Stimulated activated naive CD8-positive, alpha-beta T cell treated with anti-CD3 and anti-CD28 coated beads, Interleukin-15, Interleukin-2, amounts not matched to agents 100 U/mL and 50 U/mL, for 24 hours (primary cell): ENCODE measurements at places on chromosomes 7 and 10.

DNA sequence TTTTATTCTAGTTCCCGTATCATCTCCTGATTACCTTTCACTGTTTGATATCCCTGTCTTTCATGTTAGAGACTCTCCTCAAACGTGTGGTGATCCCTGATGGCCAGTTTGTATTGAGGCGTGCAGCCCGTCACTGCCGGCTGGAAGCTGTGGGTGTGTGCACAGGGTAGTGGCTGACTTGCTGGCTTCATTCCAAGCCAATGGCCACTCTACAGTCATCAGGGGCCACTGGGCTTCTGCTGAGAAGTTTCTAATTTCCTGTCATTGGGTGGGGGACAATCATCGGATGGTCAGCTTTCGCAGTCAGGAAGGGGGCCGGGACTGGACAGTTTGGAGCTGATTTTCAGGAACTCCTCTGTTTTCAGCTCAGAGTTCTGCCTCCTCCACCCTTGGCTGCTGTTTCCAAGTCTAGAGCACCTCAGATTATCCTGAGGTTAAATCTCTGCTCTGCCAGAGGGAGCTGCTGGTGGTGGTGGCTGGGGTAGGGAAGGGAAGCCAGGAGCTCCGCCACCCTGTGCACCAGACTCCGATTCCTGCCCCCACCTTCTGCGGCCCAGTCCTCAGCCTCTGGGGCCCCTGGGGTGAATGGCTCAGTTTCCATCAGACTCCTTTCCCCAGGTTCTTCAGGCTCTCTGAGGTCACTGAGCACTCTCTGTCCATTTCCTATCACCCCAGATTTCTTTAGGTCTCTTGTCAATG lies 34.9 kb downstream of the BAIAP2L1 start:
- no peak for DNase-seq

GRCh38 chr10:1535301-1535965 lies 201.9 kb downstream of the ADARB2 start:
- no peak for DNase-seq

DNA sequence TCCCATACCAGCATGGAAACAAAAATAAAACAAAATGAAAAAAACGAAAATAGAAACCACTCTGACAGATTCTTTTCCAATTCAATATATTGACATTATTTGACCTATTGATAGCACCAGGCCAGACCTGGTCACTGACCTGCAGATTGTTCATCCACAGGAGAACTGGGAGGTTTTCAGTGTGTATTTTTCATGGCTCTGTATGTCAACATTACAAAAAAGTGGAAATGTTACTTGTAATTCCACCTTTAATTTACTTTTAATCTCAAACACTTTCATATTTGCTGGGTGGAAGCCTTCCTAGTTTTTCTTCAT lies 2.9 kb downstream of the HKDC1 start:
- no peak for DNase-seq

DNA sequence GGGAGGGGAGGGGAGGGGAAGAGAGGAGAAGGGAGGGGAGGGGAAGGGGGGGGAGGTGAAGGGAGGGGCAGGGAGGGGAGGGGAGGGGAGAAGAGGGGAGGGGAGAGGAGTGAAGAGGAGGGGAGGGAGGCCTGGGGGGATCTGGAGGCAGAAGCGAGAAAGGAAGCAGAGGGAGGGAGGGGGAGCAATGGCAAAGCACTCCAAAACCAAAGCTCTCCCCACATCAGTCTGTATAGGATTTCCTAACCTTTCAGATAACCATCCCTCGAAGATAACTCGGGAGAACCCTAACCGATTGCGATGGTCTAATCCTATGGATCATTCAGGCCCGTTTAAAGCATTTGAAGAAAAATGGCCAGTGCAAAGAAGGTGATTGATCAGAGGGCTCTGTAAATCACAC lies 19.0 kb downstream of the EBF3 start:
- DNase-seq = no peak

DNA sequence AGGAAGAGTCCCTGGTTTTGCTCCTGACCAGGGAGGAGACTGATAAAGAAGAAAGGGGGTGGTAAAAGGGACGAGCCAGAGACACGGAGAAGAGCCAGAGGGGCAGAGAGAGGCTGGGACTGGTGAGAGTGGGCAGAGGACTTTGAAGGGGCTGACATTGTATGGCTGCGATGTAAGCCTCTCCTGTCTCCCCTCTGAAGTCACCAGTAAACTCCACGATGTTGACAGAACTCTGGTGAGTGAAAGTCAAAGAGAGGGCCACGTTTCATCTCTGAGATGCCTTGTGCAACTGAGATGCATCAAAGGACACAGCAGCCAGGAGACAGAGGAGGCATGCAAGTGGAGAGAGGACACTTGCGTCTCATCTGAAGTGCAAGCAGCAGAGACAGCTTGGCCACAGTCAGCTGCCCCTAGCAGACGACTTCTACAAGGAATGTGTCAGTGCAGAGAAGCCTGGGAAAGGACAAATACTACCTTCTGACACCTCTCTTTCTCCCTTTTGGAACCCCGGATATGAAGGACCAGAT lies 54.3 kb downstream of the SMKR1 start:
- DNase-seq = no peak

DNA sequence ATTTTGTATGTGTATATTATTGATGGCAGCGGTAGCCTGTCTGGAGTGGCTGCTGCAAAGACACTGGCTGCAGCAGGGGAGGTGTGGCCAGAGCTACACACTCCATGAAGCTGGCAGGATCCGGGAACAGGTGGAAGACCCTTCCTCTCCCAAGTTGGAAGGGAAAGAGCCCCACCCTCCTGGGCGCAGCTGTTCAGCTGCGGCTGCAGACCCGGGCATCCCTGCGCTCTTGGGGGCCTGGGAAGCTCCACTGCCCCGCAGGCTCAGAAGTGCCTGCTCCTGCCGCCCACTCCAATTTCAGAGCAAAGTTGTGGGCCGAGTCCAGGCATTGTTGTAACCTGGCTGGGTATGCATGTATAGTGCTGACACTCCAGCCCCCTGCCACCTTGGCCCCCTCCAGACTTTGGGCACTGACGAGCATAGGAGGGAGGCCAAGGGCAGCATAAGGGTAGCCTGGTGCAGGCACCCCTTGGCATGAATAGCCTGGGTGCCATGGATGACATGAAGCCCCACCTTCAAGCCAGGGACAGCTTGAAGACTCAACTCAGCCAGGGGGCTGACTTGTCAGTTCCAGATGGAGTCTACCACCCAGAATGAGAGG lies 90.7 kb upstream of the TMEM168 start:
- no peak for DNase-seq

GRCh38 chr10:129896136-129896859 lies 67.8 kb downstream of the EBF3 start:
- no peak for DNase-seq

DNA sequence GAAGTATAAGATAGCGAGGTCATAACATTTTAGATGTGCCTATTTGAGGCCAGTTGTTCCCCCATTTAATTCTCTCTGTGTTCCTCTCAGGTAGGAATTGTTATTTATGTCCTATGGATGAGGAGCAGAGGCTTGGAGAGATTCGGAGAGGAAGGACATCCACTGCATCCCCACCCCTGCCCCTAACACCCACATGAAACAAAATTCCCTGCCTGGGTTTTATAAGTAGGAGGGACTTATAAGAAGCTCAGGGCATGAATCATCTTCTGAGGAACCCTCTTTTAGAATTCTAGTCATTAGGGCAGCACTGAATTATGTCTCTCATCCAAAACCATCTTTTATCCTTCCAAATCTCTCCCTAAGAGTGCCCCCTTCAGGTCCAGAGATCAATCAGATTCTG lies 5.0 kb downstream of the CHAT start:
- DNase-seq = no peak

GRCh38 chr10:116080553-116080952 lies 192.5 kb downstream of the GFRA1 start:
- no peak for DNase-seq

GRCh38 chr7:129769400-129769774 lies 157.9 kb downstream of the NRF1 start:
- no peak for DNase-seq

DNA sequence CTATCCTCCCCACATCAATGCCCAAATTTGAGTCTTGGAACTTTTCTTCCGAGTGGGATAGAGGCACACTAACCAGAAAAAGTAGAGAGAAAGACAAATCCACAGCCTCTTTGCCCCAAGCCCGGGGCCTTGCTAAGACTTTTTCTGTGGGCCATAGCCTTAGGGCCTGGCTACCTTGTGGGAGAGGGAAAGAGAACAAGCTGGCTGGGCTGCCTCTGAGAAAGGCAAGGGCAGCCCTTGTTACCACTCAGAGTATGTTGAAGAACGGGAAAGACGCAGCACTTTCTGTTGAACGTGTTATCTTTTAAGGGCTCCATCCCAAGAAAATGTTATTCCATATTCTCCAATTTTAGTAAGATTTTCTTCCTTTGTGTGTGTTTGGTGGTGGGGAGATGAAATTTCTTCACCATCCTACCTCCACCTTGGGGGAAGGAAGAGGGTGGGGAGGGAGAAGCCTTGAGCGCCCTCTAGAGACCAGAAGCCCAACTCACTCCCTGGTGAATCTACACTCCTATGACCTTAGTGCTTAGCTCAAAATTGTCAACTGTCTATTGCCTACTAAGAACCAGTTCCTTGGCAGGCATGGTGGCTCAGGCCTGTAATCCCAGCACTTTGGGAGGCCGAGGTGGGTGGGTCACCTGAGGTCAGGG lies 3.9 kb upstream of the NRF1 start:
- peak; percentile 47 for DNase-seq

DNA sequence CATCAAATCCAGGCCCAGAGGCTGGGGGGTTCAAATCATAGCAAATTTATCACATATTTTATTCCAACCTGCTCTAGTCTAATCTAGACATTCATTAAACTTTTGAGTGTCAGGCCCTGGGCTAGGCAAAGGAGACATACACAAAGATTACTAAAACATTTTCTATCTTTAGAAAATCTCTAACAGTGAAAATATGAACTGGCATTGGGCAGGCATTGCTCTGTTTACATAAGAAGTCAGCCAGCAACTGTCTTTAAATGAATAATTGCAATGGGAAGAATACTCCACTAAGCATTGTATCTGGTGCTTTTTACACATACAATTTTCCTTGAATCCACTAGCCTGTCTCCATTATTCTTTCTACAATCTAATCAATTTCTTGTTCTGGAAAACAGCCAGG lies 222.5 kb upstream of the LRRN3 start:
- DNase-seq = no peak

GRCh38 chr10:74306227-74306982 lies 155.4 kb downstream of the ADK start:
- DNase-seq = no peak

DNA sequence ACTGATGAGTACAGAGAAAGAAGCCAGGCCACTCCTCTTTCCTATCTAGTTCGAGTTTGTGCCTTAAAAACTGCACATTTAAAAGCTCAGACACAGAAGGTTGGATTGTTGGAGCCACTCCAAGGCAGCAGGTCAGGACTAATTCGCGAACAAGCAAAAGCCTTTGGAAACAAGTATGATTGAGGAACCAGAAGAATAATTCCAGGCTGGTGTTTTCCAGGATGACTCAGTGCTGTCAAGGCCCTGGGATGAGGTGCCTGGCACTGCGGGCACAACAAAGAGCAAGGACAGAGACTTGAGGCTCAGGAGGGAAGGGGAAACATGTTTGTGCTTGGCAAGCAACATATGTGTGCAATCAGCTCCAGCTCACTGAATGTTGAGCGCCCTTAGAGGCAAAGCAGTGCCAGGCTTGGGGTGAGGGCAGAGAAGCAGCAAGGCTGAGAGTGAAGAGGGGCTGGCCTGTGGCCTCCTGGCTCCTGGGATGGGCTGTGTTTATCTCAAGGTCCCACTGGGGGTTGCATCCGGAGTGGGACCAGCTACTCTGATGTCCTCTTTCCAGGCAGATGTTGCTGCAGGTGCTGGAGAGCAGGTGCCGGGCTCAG lies 44.1 kb downstream of the VSTM4 start:
- DNase-seq = no peak

DNA sequence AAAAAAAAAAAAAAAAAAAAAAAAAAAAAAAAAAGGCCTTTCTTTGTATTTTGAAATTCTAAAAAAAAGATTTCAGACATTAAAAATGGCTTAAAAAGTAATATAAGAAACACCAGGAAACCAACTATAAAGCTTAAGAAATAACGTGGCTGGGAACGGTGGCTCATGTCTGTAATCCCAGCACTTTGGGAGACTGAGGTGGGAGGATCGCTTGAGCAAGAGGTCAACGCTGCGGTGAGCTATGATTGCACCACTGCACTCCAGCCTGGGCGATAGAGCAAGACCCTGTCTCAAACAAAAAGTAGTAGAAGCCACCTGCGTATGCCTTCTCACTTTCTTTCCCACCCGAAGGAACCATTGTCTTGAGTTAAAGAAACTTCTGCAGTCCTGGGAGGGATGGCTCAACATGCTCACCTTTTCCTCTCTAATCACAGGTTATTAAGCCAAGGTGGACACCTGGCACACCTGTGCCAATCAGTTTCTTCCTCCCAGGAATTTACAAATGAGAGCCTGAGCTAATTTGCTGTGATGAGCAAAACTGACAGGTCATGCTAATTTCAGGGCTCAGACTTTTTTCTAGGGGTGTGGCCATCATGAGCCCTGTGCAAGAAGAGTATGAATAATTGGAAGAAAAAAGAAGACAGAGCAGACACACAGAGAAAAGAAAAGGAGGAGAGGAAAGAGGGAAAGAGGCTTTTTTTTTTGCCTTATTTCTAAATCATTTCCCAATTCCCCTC lies 72.0 kb upstream of the PARD3 start:
- no peak for DNase-seq

DNA sequence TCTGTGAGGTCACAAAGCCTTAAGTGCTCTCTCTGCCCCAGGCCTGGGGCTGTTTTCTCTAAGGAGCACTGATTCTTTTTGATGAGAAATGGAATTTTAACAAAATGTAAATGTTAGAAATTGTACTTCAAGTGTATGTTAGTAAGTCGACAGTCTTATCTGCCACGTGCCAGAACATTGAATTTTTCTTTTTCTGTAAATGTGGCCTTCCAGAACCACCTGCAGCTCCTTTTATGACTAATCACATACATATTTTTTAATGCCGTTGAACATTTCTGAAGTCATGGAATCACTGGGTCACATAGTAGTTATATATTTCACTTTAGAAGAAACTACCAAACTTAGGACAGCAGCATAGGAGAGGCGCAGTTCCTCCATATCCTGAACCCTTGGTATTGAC lies 38.0 kb downstream of the UBE3C start:
- no peak for DNase-seq

GRCh38 chr10:80412486-80412885 lies 4.1 kb downstream of the PRXL2A start:
- DNase-seq = peak; percentile 33

- no peak for DNase-seq
These were observed 267.4 kb downstream of the ADK start for GRCh38 chr10:74418285-74418872.

DNA sequence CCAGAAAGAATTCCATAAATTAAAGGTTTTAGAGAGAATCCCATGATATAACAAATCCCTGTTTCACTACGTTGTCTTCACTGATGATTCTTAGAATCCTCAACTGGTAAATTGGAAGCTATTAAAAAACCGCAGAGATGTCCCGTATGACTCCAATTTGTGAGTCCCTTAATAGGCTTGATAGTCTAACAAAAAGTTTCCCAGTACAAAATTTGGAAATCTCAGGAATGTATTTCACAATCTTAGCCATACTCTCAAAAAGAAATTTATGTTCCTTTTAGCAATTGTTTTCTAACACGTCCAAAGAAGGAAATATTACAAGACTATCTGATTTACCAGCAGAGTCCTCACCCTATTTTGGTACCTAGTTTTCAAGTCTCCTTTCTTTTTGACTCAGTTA lies 2.5 kb downstream of the TES start:
- DNase-seq = no peak

GRCh38 chr7:138238734-138239659 lies 162.7 kb downstream of the AKR1D1 start:
- DNase-seq = no peak

- DNase-seq = no peak
These were observed 15.8 kb upstream of the CYP2E1 start for GRCh38 chr10:133511408-133511807.
